Fibroblast of skin of right quadriceps (primary cell): ENCODE measurements at places on chromosomes 5 and 9.

GRCh38 chr9:127211983-127212382 lies 52.6 kb upstream of the GARNL3 start:
- no peak for DNase-seq

- DNase-seq = no peak
Measured at GRCh38 chr5:173278641-173279040, 43.6 kb upstream of the NKX2-5 start.

DNA sequence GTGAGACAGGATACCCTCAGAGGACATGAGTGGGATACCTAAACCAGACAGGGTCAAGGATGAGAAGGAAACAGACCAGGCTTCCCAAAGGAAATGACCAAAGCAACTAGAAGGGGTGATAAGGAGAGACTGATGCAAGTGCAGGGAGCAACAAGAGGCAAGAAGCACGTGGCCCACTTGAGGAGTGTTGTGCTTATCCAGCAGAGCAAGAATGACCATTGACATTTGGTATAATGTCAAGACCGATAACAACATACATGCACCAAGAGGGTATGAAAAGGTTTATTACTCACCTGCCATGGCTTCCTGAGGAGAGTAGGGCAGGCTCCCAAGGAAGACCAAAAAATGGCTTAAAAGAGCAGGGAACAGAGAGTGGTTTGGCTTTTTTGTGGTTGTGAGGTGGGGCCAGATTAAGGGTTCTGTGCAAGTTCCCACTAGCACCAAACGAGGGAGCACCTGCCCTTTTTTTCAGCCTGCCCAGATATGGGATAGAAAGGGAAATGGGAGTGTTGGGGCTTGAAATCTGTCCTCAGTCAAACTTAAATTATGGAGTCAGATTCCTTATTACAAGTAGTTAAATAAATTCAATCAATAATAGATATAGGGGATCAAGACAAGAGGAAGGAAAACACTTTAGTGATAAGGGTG lies 513.6 kb downstream of the RASEF start:
- DNase-seq = no peak

DNA sequence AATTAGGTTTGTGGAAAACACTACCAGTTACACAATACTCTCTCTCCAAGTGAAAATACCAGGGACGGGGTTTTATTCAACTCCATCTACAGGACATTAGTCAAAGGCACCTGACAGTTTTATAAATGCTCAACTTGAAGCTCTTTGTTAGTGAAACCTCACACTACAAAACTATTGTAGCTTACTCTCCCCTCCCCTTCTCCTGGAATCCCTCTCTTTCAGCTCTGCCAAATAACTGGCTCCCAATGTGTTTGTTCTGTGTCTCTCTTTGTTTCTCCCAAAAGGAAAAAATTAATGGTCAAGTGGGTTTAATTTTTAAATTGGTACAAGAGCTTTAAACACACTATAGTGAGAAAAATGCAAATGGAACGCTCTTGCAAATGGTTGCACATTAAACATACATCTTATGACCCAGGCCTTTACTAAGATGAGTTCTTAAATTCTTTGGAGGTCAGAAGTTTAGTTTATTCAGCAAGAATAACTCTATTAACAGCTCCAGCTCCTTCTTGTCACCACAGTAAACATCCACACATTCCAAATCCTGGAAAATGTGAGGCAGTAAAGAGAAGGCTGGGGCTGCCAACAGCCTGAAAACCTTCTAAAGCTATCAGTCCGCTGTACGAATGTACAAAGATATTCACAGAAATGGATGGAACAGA lies 48.4 kb downstream of the ZNF608 start:
- peak; percentile 69 for DNase-seq

DNA sequence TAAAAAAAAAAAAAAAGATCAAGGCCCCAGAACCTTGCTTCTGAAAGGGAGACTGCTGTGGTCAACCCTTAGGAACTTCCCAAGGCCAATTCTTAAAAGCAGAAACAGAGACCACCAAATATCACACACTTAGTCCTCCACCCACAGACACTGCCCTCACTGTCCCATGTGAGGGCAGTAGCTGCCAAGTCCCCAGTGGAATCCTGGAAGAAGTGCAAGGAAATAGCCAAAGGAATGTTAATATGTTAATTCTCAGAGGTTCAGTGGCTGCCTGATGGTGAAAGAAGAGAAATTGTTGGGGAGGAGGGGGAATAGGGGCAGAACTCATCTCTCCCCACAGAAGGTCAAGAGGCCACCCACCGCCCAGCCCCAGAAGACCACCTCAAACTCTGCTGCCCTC lies 23.1 kb downstream of the FSTL4 start:
- no peak for DNase-seq

DNA sequence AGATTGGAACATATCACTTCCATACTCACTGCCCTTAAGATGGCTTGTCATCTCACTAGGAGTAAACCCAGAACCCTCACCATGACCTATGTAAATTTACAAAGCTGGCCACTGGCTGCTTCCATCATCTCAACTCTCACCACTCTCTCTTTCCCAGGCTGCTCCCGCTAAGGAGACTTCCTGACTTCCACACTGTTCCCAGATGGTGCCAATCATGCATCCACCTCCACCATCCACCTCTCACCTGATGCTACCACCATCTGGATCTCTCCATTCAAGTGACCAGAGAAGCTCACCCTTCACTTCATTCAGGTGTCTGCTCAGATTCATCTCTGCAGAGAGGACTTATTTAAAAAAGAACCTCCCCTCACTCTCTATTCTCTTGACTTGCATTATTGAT lies 91.3 kb downstream of the HTR4 start:
- no peak for DNase-seq

GRCh38 chr9:106771608-106772007 lies 91.4 kb upstream of the ZNF462 start:
- DNase-seq = no peak

DNA sequence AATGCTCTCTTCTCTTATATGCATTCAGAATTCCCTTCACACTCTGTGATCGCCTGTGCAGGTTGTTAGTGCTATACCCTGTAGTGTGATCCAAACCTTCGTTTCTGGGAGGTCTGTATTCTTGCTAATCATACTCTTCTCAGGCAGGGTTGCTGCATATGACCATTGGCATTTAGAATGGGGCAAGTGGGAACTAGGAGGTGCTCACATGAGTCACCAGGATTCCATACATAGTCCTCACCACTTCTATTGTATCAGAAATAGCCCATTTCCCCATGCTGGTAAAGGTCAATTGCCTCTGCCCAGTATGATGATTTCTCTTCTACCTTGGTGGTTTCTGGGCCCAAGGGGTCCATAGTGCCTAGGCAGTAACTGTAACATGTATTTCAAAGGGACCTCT lies 443.5 kb upstream of the CDH6 start:
- no peak for DNase-seq

- no peak for DNase-seq
Measured at GRCh38 chr9:123248630-123249029, 19.8 kb downstream of the STRBP start.

- no peak for DNase-seq
Measured at GRCh38 chr5:141778683-141779082, 96.7 kb upstream of the ARAP3 start.

DNA sequence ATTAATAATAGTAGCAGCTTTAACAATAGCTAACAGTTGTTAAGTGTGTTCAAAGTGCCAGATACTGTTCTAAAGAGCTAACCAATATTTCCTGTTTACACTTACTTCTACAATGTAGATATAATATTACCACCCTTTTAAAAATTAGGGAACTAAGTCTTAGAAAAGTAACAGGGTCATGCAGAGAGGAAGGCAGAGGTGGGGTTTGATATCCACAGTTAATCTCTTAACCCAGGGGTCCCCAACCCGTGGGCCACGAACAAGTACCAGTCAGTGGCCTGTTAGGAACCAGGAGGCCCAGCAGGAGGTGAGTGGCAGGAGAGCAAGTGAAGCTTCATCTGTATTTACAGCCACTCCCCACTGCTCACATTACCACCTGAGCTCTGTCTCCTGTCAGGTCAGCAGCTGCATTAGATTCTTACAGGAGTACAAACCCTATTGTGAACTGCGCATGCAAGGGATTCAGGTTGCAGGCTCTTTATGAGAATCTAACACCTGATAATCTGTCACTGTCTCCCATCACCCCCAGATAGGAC lies 89.1 kb downstream of the ACTL7B start:
- DNase-seq = no peak

- no peak for DNase-seq
Measured at GRCh38 chr5:178143901-178144300, 9.8 kb downstream of the NHP2 start.

- no peak for DNase-seq
Measured at GRCh38 chr9:2208991-2209390, 193.8 kb downstream of the SMARCA2 start.

GRCh38 chr5:18954239-18954638 lies 1033.8 kb downstream of the CDH18 start:
- no peak for DNase-seq

DNA sequence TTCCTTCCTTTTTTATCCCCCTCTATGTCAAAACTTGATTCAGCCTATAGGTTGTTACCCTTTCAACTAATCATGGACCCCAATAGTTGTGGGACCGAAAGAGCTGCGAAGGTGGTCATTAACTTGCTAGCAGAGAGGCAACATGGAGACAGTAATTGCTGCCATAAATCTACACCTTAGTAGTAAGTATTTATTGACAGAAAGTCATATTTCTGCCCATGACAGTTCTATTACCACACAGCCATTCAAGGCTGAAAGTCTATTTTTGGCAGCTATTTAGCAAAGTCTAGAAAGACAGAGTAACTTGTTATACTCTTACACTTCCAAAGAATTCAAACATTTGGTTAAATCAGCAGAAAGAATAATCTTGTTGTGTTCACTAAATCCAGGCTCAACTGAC lies 236.2 kb downstream of the PRELID2 start:
- no peak for DNase-seq

GRCh38 chr9:114169029-114169951 lies 14.0 kb downstream of the COL27A1 start:
- DNase-seq = peak; percentile 76

- DNase-seq = no peak
Measured at GRCh38 chr9:132082188-132082587, 2.5 kb upstream of the MED27 start.

- no peak for DNase-seq
Measured at GRCh38 chr5:148759101-148759500, 67.3 kb upstream of the ADRB2 start.

- DNase-seq = no peak
Measured at GRCh38 chr5:3220201-3220600, 375.4 kb upstream of the IRX1 start.

- peak; percentile 50 for DNase-seq
Measured at GRCh38 chr5:109062664-109063063, 315.0 kb downstream of the FER start.

DNA sequence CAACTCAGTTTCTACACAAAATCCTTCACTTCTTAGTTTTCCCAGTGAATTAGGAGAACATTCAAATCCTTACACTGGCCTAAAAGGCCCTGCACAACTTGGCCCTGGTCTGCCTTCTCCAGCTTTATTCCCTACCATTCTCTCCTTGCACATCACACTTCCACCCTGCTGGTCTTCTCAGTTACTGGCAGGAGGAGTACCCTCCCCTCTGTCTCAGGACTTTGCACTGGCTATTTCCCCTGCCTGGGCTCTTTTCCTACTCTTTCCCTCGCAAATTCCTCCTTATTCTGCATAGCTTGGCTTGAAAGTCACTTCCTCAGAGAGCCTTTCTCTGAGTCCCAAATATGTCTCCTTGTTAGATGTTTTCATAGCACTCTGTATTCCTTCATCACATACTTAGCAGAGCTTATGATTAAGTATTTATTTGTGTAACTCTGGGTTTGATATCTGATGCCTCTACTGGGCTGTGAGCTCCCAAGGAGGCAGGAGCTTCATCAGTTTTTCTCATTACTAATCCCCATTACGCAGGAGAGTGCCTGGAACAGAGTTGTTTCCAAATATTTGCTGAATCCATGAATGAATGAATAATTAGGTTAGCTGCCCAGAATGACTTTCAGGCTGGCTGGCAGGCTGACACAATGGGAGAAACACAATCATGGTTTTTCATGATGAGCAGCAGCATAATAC lies 159.8 kb upstream of the KLF9 start:
- peak; percentile 77 for DNase-seq

GRCh38 chr5:136155761-136156160 lies 23.1 kb downstream of the SMAD5 start:
- peak; percentile 19 for DNase-seq

DNA sequence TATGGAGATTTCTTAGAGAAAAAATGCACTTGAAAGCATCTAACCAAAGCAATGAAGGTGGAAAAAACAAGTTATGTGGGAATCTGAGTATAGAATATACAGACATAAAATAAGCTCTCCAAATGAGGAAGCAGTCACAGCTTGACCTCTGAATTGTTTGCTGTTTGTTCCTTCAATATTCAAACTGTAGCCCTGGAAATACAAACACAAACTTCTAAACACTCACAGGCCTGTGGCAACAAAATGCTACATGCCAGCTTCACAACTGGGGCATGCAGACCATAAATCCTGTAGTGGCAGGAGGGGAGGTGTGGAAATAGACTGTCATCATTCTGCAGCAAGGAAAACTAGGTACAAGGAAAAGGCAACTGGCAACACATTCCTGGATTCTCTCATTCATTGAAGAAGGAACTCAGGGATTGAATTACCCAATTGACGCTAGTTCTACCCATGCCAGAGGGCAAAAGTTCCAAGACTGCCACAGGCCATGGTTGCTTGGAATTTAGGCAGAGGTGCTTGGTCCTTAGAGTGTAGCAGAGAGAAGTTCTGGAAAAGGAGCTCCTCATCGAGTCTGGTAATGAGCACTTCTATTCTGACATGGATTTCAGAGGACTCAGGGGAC lies 349.6 kb downstream of the PDE4D start:
- no peak for DNase-seq

DNA sequence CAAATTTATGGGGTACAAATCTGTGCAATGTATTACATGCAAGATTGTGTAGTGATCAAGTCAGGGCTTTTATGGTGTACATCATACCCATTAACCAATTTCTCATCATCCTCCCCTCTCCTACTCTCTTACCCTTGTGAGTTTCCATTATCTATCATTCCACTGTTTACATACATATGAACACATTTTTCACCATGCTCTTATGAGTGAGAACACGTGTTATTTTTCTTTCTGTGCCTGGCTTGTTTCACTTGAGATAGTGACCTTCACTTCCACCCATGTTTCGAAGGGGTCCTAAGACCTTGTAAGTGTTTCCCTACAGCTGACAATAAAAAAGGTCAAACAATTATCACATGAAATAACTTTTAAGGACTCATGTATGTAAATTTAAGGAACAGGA lies 281.7 kb upstream of the CD180 start:
- DNase-seq = no peak
